Stimulated activated CD8-positive, alpha-beta memory T cell treated with anti-CD3 and anti-CD28 coated beads, Interleukin-2, amount 100 ng/mL, for 48 hours (primary cell): ENCODE measurements at places on chromosomes 3 and 15.

GRCh38 chr3:133393691-133394474 is 6.0 kb upstream of the BFSP2 start:
- DNase-seq: no peak

DNA sequence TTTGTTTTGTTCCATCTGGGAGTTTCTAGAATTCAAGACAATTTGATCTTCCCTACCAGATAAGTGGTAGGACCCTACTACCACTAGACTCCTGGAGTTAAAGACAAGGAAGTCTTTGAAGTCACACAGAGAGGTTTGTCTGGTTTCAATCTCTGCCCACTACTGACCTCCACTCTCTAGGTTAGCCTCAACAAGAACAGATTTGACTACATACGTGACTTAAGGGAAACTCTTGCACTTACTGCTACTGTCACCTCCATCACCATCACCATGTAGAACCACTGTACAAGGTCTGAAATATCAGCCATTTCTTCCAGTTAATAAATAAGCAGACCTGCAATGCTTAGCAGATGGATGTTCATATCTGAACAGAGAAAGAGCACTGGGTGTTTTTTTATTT is 148.3 kb upstream of the ARHGEF26 start:
- DNase-seq: no peak

DNA sequence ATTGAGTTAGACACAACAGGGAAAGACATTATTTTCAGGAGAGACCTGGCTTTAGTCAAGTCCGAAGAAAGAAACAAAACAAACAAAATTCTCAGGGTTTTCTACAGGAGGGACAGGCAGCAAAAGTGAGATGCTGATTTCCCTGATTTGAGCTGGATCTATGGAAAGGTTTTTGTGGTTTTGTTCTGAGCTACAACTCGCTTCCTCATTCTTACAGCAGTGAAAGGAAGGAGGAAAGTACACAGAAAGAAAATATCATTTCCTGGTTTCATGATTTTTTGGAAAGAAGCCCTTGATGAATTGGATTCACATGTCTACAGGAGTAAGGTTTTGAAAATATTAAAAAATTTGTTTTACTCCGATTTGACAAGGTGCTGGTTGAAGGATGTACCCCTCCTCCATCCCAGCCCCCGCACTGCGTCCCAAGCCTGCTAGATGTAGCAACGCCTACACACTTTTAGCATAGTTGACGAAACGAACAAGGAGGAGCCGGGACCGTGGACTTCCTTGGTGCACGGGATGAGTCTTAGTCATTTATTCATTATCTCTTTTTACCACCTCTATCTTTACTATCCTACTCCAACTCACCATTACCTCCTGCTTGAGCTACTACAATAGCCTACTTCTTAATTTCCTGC is 10.8 kb downstream of the PRICKLE2 start:
- no peak for DNase-seq

- no peak for DNase-seq
These were observed 184.1 kb upstream of the RASGRP1 start for GRCh38 chr15:38748710-38749109.

DNA sequence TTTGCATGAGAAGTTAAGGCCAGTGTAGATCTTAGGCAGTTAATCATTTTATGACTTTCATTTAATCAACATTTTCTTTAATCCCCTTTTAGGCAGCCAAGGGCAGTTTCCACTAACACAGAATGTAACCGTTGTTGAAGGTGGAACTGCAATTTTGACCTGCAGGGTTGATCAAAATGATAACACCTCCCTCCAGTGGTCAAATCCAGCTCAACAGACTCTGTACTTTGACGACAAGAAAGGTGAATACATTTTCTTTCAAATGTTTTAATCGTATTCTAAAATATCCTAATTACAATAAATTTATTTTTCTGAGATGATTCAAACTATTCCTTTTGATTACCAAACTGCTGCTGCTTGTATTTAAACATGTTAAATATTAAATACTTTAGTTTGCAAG is 843.2 kb downstream of the CADM2 start:
- no peak for DNase-seq

DNA sequence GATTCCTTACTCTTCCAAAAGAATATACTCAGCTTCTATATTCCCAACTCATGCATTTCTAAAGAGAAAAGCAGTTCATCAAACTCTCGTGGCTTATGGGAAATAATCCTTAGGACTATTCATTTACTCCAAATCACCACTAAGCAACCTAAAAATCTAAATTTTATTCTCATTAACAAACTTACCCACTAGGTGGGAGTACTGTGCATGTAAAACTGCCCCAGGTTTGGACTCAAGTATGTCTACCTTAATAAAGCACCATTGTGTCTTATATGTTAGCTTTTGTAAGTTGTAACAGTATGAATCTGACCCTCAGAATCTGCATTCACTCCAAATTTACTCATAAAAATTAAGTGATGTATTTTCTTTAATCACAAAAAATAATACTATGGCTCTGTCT is 25.3 kb downstream of the RAD18 start:
- DNase-seq: no peak

DNA sequence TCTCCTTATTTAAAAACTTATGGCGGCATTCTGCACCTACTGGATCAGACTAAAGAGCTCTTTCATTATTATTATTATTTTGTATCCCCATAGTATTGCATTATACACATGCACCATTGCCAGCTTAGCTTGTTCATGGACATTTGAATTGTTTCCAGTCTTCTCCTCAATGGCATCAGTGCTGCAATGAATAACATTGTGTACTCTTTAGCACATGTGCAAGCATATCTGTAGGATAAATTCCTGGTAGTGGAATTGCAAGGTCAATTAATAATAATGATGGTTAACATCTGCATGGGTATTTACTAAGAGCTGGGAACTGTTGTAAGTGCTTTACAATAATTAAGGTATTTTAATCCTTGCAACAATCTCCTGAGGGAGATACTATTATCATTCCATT is 52.0 kb downstream of the AMOTL2 start:
- no peak for DNase-seq

DNA sequence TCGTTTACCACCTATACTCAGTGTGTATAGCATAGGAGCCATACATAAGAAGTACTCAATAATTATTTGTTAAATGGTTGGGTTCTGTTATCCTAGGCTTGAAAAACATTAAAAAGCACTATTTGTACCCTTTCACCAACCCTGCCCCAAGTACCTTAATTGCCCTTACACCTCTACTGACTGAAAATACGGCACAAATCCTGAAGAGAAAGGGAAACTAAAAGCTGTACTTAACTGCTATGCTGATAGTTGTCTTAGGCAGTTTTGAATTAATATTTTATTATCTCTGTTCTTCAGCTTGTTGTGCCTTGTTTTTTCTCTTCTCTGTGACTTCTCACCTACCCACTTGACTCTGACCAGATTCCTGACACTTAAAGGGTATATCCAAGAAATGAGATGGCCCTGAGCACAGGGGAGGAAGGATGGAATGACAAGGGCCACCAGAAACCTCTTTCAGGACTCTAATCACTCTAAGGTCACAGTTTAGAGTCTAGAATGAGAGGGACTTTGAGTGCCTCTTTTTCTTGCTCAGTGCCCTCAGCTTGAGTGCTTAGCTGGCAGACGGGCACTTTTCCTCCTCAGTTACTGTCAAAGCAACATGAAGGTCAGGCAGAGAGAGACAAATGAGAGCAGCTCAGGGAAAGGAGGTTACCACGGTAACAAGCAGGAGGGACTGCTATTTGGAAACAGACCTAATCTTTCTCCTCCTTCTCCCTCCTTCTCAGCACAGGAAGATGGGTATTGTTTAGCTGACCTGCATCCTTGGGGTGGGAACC is 136.5 kb downstream of the ZNF609 start:
- DNase-seq: no peak

DNA sequence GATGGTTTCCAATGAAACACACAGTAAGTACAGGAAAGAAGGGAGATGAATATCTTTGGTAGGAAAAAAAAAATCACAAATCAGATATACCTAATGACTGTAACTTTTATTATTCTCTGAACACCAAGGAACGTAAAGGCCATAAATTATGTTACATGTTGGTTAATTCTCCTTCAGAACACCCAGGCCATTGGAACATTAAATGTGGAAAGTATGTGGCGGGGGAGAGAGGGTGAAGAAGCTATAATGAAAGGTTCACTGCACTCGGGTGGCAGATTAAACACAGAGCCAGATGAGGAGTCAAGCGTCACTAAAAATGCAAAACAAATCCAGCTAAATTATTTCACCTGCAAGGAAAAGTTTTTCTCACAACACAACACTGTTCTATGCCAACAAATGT is 193.8 kb downstream of the FHIT start:
- DNase-seq: no peak

DNA sequence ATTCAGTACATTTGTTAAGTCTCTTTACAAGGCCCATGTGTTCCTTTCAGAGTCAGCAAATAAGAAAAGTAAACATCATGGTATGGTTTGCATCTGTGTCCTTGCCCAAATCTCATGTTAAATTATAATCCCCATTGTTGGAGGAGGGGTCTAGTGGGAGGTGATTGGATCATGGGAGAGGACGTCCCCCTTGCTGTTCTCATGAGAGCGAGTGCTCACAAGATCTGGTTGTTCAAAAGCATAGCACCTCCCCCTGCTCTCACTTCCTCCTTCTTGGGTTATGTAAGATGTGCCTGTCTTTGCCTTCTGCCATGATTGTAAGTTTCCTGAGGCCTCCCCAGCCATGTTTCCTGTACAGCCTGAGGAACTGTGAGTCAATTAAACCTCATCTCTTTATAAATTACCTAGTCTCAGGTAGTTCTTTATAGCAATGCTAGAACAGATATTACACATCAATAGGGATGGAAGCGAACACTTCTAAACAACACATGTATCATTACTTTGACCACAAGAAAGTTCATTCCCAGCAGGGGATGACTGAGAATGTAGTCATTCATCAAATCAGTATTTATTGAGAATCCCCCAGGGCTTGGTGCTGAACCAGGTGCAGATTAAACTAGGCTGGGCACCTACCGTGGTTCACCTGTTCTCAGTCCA is 4.1 kb downstream of the EFCAB12 start:
- no peak for DNase-seq

- DNase-seq: no peak
These were observed 14.9 kb upstream of the RFT1 start for GRCh38 chr3:53144862-53145712.

- no peak for DNase-seq
These were observed 31.9 kb downstream of the CEP63 start for GRCh38 chr3:134517791-134518190.

GRCh38 chr3:46935168-46935858 is 41.2 kb downstream of the CCDC12 start:
- DNase-seq: no peak

- DNase-seq: no peak
These were observed 315.1 kb upstream of the TBC1D5 start for GRCh38 chr3:18057471-18058091.

DNA sequence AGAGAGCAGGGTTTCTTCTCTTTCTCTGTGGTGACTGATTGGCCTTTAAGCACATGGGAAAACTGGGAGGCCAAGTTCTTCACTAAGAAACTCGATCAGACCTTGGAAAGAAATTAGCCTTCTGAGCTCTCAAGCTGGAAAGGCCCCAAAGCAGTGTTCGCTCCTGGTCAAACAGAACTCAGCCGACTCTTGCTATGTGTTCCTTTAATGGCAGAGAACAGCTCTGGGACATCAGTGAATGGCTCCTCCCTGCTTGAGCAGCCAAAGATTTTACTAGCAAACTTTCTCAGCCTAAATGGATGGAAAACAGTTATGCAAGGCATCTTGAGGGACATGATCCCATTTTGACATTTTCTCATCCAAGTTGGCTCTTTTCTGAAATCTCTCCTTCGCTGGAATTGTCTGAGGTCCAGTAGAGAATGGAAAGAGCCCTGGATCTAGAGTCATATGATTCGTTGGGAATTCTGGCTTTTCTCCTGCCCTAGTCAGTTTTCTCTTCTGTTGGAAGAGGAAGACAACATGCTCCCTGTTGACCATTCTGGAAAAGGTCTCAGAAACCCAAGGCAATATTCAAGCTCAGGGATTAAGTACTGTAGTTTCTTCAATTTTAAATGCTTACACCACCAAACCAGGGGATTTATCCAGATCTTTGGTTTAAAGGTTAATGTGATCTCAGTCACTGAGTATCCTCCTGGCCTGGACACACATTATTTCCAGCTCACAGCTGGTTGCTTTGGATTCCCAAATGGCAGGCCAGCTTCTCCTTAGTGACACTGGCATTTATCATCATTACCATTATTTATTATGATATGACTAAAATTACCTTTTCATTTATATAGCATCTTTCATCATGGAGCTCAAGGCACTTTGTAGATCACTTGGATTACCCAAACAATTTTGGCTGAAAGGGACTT is 319.6 kb downstream of the AGBL1 start:
- no peak for DNase-seq

DNA sequence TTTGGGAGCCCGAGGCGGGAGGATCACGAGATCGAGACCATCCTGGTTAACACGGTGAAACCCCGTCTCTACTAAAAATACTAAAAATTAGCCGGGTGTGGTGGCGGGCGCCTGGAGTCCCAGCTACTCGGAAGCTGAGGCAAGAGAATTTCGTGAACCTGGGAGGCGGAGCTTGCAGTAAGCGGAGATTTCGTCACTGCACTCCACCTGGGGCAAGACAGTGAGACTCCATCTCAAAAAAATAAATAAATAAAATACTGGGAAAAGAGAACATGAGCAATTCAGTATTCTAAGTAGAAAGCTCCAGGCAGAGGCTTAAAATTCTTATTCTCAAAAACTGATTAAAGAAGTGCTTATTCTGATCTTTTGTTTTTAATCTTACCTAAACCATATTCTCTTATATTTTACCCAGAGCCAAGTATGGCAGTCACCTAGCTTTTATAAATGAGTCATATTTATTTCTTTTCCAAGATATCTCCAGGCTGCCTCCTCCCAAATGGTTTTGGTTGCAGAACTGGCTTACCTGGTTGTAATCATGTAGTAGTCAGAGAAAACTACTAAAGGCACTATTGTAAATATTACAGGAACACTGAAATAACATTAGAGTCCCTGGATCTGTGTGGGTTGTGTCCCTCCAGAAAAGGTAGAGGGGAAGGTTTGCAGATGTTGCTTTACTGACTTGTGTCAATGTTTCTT is 45.8 kb upstream of the DYNC1LI1 start:
- no peak for DNase-seq

DNA sequence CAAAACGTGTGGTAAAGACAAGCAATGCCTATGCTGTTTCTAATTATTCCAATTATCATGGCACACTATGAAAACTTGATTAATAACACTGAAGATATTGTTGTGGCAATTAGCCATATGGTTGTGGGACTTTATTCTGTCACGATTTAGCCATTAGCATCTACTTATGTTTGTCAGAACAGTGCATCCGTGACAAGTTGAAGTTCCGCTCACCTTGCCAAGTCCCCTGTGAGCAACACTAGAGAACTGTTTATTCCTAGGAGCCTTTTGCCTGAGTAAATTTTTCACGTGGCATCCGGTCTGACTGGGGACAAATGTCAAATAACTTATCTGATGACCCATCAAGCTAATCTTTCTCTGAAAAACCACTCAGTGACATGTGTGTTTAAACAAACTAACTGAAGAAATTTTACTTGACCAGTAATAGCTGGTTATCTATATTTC is 403.3 kb downstream of the TBC1D5 start:
- DNase-seq: no peak

GRCh38 chr15:63160638-63161037 is 3.4 kb upstream of the RPS27L start:
- no peak for DNase-seq

GRCh38 chr15:50556642-50557371 is 10.3 kb upstream of the USP50 start:
- DNase-seq: no peak

GRCh38 chr3:30596152-30596551 is 10.2 kb upstream of the TGFBR2 start:
- DNase-seq: no peak
